ENCODE measurements at places on chromosomes 1 and 21.

DNA sequence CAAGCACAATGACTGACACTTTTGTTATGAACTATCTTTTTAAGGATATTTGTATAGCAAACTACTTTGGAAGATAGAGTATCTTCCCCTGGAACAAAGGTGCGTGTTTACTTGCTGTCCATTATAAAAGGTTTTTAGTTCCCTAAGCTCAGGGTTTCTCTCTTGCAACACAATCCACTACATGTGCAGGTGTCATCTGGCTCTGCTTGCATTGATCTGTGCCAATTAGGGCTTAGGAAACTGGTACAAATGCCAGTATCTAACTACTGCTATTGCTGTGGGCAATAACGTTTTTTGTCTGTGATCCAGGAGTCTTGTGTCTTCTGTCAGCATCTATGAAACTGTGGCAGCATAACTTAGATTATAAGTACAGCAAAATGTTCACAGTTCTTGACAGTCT lies 68.3 kb upstream of the ABCD3 start:
- DNase-seq = no peak

- DNase-seq = no peak
Observed at GRCh38 chr1:150066328-150066727, 1.2 kb upstream of the VPS45 start.

GRCh38 chr1:198657550-198658064 lies 18.8 kb downstream of the PTPRC start:
- DNase-seq = no peak

DNA sequence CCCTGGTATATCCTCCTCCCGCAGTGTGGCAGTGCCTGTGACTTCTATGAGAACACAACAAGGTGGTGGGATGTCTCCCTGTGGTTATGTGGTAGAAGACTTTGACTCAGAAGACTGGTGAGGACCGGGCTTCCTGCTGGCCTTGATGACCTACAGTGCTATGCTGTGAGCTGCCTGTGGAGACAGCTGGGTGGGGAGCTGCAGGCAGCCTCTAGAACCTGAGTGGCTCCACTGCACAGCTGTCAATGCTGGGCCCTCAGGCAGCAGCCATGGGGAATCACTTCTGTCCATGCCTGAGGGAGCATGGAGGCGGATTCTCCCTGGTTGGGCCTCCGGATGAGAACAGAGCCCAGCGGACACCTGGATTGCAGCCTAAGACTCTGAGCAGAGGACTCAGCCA lies 14.9 kb downstream of the SLC1A7 start:
- no peak for DNase-seq

GRCh38 chr1:84912726-84913554 lies 19.9 kb upstream of the LPAR3 start:
- no peak for DNase-seq

All from left cardiac atrium (tissue), 4 donors.